ENCODE measurements at places on chromosomes 5 and 9.

DNA sequence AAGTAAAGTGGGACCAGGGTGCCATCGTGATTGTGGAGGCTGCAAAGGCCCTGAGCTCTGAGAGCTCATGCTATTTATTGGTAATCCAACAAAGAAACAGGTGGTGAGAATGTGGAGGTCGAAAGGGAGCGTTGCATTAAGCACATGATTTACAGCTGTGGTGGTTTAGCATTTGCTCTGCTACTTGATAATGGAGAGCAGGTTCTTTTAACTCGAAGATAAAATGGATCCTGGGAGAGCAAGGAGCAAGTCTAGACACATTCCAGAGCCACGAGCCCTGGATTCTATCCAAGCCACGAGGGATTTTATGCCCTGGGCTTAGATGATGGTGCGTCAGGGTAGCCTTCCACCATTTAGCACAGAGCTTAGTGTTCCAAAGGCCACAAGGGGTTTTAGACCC lies 1710.1 kb upstream of the CDH9 start:
- DNase-seq: no peak

DNA sequence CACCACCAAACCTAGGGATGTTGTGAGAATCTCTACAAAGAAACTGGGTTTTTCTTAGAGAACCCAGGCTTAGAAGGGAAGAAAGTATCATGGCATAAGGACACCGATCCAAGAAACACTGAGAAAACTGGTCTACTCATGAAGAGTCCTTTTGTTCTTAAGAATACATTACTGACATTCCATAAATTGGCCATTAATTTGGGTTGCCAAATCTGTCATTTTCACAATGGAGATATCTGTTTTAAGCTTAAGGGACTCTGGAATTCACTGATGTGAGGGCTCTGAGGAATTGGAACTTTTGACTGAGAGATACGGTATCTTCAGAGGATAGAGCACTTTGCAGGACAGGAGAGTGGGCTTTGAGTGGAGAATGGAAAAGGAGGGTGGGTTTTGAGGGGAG lies 315.3 kb upstream of the ZNF608 start:
- no peak for DNase-seq

GRCh38 chr9:20353931-20354652 lies 268.2 kb downstream of the MLLT3 start:
- no peak for DNase-seq

DNA sequence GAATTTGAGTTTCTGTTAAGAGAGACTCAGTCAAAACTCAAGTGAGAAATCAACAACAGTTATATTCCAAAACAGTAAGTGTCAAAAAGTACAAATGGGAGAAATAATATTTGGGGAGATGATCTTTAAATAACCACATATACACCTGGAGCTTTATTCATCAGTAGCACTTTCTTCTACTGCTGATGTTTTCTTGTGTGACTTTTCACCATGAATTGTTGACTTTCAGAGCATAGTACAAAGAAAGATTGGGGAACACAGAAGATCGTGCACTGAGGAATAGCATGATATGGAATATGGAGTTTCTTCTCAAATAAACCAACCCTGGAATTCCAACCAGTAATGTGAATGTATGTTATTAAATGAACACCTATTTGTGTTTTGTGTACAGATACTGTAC lies 130.7 kb downstream of the MLLT3 start:
- no peak for DNase-seq
